Stimulated activated CD8-positive, alpha-beta memory T cell treated with anti-CD3 and anti-CD28 coated beads, Interleukin-7, amount 100 ng/mL, for 1 hour (primary cell): ENCODE measurements at places on chromosomes 3 and 15.

DNA sequence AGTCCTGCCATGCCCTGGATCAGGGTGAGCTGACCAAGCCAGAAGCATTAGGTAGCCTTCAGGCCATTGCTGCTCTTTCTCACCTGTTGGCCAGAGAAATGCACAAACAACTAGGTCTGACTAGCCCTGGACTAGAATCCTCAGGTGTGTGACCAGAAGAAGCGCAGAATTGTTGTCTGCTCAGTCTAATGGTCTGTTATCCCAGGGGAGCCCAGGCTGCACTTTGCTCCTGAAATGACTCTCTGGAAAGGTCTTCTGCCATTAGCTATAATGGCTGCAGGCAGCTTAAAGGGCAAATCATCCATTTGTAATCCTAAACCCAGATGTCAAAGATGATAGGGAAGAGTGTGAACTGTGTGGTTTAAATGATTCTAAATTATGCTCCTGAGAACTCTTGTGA, 246.1 kb downstream of the NFKBIZ start:
- no peak for DNase-seq

- no peak for DNase-seq
Measured at GRCh38 chr3:52593103-52593502, 56.7 kb downstream of the UQCC5 start.

GRCh38 chr3:120416868-120417267, 33.9 kb downstream of the FSTL1 start:
- no peak for DNase-seq

DNA sequence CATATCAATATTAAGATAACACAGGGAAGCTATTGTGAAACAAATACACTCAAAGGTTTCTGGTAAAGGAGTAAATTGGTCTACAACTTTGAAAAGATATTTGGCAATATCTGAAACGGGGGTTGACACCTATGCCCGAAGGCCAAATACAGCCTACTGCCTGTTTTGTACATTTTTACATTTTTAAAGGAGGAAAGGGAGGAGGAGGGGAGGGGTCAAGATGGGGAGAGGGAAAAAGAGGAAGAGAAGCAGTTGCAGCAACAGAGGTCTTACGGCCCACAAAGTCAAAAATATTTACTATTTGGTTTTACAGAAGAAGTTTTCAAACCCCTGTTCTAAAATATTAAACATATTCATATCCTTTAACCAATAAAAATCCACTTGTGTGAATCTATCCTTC, 94.2 kb downstream of the FMN1 start:
- no peak for DNase-seq

DNA sequence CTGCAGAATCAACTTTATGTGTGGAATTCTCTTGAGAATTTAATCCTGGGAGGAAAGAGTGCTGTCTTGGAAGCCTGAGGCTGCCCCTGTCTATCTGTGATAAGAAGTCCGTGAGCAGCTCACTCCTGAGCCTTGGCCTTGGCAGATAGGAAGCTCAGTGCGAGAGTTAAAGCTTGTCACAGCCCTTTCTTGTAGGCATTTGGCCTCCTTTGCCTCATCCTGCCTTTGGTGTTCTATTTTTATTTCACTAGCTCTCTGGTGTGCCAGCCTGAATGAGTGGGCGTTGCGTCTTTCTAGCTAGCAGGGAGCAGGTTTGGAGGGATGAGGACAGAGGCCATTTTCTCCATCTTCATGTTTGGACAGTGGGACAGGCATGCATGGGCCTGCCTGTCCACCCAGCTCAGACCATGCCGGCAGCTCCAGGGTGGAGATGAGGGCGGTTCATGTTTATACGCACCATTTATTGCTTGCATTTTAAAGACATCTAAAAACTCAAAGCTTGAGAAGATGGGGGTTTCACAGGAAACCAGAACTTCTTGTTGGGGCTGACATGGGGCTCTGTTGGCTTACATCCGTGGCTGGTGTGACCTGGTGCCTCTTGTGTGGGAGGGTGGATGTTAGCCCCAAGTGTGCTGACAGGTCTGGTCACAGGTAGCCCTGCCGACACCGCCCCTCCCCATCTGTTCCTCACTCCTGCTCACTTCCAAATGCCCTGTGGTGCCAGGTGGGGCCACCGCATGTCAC, 29.8 kb downstream of the IRAK2 start:
- peak; percentile 16 for DNase-seq

- DNase-seq, result no peak
Measured at GRCh38 chr15:55014391-55015092, 182.2 kb downstream of the RSL24D1 start.

DNA sequence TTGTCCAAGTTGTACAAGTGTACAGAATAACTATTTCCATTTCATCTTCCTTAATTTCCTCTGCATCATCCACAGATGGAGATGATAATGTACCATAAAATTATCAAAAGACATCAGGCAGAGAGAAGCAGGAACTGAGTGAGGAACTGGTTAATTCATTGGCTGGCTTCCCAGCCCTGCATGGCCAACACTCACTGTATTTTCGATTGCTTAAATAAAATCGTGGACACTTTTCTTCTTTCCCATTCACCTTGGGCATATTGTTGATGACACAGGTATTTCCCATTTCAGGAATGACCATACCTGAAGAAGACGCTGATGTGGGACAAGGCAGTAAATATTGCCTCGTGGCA, 144.2 kb upstream of the ABHD17C start:
- no peak for DNase-seq

DNA sequence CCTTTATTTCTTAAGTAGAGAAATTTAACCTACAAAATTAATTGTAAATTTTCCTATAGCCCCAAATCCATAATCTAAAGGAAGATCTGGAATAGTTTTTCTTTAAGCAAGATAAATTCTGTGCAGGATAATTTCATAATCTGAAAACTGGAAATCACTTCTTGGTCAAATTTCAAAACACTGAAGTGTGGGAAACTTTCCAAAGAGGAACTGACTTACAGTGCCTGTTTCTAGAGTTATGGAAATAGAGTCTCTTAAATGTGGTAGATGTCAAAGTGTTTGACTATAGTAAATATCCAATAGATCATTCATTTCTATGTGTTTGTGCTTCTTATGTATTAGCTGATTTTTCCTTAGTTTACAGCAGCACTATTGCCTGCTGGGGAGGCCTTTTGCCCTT, 1.6 kb upstream of the P2RY13 start:
- DNase-seq, result no peak

GRCh38 chr3:104458657-104459056, 908.1 kb upstream of the ALCAM start:
- DNase-seq, result no peak

GRCh38 chr15:89446255-89446891, 50.0 kb downstream of the RHCG start:
- DNase-seq, result no peak

DNA sequence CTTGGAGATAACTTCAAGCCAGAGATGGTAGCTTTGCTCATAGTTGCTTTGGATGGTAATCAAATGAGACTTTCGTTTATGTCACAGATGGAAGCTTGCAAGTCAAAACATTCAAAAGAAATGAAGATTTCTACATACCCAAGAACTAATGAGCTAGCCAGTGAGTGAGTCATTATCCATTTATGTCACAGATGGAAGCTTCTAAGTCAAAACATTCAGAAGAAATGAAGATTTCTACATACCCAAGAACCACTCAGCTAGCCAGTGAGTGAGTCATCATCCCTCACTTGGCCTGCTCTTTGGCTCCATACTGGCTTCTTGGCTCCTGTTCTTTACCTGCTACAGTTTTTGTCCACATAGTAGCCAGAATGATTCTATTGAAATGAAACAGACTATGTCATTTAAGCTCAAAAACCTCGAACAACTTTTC, 559.8 kb upstream of the CBLB start:
- DNase-seq, result no peak

- DNase-seq, result no peak
Measured at GRCh38 chr15:57969355-57969754, 96.2 kb downstream of the ALDH1A2 start.

GRCh38 chr3:184372296-184372821, 5.6 kb downstream of the THPO start:
- DNase-seq, result no peak

- DNase-seq, result no peak
Measured at GRCh38 chr3:64311424-64312061, 86.3 kb upstream of the PRICKLE2 start.

DNA sequence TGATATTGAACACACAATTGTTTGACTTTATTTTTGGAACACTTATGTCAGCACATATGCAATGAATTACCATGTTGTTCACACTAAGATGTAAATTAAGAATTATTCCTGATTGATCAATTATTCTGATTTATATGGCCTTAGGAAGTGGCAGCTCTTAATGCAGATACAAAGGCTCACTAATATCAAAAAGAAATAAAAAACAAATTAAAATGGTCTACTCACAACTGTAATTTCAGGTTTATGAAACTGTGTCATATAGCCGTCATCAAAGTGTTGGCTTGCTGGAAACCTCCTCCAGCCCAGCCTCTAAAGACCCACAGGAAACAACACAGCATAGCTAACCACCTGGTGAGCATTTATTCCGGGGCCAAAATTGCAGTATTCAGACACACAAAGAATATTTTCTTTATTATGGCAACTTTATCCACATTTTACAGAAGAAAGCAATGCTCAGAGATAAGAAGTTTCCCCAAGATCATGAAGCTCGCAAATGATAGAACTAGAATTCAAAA, 33.4 kb downstream of the PDZRN3 start:
- no peak for DNase-seq

DNA sequence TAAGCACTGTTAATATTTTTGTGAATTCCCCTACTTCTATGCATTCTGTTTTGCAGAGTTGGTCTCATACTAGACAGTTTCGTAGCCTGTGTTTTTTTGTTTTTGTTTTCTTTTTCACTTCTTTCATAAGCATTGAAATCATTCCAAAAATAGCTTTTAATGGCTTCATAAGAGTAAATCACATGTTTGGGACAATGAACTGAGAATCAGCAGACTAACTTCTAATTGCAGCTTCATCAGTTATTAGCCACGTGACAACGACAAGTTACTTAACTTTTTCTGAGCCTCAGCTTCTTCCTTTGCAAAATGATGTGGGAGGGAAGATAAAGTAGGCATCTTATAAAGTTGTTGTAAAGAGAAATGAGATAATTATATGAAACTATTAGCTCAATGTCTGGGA, 124.8 kb downstream of the LIPC start:
- DNase-seq, result no peak

- no peak for DNase-seq
Measured at GRCh38 chr3:178568911-178569310, 32.7 kb downstream of the KCNMB2 start.

DNA sequence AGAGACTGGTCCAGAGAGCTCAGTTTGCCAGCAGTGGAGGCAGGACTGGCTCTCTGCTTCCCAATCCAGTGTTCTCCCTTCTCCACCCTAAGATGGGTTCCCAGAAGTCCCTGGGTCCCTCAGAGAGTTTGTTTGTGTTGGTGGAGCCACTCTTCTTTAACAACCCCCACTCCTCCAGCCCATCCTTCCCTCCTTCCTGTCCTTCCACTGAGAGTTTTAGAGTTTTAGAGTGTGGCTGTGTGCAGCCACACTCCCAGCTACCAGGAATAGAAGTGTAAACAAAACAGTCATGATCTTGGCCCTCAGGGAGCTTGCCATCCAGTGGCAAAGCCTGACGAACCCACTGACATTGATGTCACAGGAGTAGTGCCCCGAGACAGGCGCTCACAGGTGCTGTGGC, 12.5 kb upstream of the FBLN2 start:
- no peak for DNase-seq

DNA sequence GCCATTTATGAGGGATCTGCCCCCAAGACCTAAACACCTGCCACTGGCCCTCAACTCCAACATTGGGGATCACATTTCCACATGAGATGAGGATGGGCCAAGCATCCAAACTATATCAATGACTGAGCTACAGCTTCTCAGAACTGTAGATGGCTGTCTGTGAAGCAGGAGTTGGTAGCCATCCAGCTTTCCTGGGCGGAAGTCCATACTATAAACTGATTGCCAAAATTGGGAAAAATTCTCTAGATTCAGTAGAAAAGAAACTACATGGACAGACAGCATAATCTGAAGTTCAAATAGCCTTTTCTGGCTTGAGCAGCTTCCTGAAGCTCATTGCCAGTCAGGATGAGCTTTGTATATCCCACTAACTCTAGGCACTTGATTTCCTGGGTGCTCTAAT, 214.7 kb upstream of the ZBTB20 start:
- no peak for DNase-seq

DNA sequence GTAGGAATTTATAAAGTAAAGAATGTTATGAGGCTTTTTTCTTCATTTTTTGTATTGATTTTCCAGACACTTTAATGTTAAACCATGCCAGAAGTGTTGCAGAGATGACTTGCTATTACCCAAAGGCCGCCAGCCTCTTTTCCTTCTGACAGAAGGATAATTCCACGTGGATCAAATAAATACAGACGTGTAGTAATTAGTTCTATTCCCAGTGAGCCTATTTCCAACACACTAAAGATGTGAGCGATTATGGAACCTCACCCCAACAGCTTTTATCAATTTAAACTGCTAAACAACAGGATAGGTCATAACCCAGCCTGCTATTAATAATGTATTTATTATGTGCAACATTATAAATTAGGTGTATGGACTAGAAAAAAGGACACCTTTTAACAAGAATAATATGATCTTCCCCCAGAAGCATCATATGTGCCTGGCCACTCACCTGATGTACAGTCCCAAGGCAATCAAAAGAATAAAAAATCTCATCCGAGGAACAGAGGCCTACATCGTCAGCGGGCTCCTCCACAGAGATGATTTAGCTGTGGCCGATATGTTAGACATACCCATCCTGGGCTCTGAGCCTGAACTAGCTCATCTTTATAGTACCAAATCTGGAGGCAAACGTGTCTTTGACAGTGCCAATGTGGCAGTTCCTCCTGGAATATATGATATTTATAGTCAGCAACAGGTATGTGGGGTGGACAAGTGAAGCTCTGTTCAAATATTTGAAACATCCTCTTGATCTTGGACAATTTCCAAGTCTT, 125.9 kb upstream of the C15orf61 start:
- no peak for DNase-seq

DNA sequence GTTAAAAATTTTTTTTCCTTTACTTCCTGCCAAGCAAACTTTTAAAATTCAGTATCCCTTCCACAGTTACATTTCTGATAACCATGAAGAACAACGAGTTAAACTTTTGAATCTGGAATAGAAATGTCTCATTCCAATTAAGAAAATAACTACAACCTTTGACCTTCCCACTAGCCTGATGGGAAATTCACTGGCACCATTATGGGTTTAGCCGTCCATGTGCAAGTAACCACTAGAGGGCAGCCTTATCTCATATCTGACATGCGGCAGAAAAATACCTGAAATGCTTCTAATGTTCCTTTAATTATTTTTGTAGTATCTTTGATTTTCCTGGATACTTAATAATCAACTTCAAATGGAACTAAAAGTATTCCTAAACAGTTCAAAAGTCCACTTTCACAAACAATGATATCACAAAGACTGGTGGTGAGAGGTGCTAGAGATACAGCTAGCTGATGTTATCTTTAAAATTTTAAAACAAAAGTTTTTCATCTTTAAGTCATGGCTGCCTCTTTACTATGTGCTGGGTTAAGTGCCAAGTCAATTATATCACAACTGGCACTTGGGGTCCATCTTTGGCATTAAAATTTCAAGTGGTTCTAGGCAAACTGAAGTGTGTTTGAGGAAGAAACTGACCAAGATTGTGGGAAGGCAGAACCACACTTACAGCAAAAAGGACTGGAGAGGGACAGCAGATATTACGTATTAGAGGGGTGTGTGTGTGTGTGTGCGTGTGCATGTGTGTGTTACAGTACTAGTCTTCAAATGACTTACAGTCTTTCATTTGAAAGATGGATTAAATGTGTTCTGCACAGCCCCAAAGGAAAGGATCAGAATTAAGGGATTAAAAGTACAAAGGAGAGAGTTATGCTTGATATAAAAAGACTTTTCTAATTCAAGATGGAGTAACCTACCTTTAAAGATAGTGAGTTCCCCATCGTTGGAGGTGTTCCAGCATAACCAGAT, 107.1 kb upstream of the ICE2 start:
- DNase-seq, result no peak
